ENCODE measurements at places on chromosomes 6 and 20. TPM values are rescaled to one million over a fixed set of nuclear protein-coding genes. Genes with fewer than 3 reads are reported as not detected.

The VIP gene
- polyA plus RNA-seq, result not detected

DNA sequence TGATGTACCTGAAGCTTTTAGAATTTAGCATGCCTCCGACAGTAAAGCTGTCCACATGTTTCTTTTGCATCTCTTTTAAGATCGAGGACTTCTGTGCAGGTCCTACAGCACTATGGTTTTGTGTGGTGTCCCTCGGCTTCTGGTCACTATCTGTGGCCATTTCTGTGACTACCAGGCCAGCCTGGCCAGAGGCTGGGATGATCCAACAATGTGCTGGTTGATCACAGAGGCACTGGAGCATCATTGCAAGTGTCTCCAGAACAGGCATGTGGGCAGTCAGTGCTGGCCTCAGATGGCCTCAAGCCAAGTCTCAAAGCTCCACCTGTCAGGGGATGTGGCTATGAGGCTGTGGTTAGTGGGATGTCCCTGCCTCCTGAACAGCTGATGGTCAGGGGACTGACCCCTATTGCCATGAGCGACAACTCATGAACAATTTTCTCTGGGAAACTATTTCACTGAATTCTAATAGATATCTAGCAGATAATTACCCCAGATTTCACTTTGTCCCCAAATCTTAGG is 136.6 kb downstream of the SYNDIG1 start:
- DNase-seq, result no peak

DNA sequence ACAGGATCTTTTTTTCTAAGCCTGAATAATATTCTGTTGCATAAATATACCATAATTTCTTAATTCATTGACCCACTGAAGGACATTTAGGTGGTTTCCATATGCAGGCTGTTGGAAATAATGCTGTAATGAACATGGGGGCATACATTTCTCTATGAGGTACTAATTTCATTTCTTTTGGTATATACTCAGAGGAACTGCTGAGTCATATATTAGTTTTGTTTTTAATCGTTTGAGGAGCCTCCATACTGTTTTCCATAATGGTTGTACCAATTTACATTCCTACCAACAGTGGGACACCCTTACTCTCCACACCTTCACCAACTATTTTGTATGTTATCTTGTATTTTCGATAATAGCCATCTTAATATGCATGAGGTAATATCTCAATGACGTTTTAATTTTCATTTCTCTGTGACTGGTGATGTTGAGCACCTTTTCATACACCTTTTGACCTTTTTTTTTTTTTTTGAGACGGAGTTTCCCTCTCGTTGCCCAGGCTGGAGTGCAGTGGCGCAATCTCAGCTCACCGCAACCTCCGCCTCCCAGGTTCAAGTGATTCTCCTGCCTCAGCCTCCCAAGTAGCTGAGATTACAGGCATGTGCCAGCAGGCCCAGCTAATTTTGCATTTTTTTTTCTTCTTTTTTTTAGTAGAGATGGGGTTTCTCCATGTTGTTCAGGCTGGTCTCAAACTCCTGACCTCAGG is 187.4 kb downstream of the RNGTT start:
- DNase-seq, result no peak

The MYLK2 gene
- polyA plus RNA-seq, result 0.23 TPM

DNA sequence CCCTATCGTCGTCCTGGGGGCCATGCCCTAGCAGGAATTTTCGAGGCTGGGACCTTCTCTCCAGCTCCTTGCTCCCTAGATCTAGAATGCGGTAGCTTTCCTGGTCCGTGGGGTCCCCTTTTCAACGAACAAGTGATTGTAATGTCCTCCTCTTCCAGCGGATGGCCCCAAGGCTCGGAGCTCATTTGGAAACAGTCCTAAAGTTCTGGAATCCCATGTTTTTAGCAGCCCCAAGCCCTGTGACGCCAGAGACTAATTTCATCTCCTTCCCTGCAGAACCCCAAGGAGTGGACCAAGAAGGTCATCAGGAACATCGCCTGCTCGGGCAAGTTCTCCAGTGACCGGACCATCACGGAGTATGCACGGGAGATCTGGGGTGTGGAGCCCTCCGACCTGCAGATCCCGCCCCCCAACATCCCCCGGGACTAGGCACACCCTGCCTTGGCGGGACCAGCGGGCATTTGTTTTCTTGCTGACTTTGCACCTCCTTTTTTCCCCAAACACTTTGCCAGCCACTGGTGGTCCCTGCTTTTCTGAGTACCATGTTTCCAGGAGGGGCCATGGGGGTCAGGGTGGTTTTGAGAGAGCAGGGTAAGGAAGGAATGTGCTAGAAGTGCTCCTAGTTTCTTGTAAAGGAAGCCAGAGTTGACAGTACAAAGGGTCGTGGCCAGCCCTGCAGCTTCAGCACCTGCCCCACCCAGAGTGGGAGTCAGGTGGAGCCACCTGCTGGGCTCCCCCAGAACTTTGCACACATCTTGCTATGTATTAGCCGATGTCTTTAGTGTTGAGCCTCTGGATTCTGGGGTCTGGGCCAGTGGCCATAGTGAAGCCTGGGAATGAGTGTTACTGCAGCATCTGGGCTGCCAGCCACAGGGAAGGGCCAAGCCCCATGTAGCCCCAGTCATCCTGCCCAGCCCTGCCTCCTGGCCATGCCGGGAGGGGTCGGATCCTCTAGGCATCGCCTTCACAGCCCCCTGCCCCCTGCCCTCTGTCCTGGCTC is 48.5 kb downstream of the PYGB start:
- peak; percentile 47 for DNase-seq

DNA sequence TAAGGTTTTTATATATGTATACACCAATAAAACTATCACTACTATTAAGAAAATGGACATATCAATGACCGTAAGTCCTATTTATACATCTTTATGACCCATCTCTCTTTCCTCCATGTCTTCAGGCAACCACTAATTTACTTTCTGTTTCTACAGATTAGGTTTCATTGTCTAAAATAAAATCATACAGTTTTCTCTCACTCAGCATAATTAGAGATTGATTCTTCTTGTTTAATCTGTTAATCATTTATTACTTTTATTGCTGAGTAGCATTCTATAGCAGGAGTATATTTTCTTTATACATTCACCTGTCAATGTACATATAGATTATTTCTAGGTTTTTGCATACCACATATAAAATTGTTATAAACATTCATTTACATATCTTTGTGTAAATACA is 388.0 kb downstream of the RFPL4B start:
- no peak for DNase-seq

GRCh38 chr6:117494694-117495318 is 12.3 kb downstream of the DCBLD1 start:
- DNase-seq, result no peak

- no peak for DNase-seq
These were observed 556.8 kb upstream of the PTCHD4 start for GRCh38 chr6:48667797-48668196.

DNA sequence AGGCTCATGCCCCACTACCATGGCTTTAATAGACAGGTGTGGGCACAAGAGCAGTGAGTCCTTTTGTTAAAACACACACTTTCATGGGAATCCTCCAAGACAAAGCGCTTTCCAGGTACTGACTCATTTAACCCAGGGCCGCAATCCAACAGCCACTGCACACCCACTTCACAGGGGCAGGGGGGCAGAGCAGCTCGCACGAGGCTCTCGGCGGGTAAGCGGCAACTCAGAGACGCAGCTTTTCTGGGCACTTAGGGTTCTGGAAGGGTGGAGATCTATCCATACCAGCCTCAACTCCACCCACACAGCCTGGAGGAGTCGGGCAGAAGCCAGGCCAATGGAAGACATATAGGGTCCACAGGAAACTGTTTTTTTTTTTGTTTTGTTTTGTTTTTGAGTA is 28.6 kb downstream of the PSMG4 start:
- no peak for DNase-seq

DNA sequence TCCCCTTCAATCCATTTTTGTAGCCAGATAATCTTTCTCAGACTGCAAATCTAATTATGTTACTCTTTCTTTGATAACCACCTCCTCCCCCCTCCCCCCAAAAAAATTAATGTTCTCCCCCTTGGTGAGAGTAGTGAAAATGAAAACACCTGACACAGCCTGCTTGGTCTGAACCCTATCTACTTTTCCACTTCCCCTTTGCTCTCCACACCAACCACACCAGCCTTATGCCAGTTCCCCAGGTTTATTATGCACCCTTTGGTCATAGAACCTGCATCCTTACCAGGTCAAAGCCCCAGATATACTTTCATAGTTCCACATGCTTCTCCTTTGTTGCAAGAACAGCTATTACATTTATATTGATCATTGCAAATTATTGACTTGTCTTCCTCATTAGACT is 19.4 kb downstream of the PFDN4 start:
- no peak for DNase-seq

The SKIC2 gene
- polyA plus RNA-seq, result 21.6 TPM

DNA sequence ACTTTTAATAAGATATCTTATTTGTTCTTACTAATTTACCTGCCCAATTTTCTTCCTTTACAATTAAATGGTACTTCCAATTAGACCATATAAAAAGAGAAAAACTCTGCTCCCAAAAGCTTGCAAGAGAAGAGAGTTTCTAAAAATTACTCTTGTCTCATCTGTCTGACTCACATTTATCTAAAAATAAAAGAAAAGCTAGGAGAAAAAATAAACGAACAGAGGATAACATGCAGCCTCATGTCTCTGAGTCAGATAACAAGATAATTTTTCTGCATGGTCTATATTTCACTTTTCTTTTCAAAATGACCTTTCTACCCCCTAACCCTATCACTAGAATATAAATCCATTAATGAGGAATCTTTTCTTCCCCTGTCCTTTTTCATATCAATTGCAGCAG is 127.2 kb upstream of the TCF21 start:
- DNase-seq, result no peak

The VAPB gene
- polyA plus RNA-seq, result 18.8 TPM

DNA sequence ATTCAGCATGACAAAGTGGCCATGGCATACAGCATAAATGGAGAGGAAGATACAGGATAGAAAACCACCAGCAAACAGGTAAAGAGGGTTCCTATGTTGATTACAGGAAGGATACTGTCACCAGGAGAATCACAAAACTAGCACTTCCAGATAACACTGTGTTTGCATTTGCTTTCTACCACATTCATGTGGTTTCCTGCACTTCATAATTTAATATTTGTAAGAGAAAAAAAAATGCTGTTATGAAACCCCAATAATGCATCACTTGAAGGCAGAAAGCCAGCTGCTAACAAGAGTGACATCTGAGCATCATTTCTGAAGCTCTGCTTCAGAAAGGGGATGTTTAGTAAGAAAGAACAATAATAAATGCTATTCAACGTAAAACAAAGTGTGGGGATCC is 106.6 kb downstream of the ATXN1 start:
- DNase-seq, result no peak
